Activated CD8-positive, alpha-beta memory T cell treated with anti-CD3 and anti-CD28 coated beads, Interleukin-2, amount 50 U/mL, for 4 hours (primary cell): ENCODE measurements at places on chromosomes 6 and 20.
A peak's percentile ranks its signal among the peaks of the same experiment; 100 is the strongest.

DNA sequence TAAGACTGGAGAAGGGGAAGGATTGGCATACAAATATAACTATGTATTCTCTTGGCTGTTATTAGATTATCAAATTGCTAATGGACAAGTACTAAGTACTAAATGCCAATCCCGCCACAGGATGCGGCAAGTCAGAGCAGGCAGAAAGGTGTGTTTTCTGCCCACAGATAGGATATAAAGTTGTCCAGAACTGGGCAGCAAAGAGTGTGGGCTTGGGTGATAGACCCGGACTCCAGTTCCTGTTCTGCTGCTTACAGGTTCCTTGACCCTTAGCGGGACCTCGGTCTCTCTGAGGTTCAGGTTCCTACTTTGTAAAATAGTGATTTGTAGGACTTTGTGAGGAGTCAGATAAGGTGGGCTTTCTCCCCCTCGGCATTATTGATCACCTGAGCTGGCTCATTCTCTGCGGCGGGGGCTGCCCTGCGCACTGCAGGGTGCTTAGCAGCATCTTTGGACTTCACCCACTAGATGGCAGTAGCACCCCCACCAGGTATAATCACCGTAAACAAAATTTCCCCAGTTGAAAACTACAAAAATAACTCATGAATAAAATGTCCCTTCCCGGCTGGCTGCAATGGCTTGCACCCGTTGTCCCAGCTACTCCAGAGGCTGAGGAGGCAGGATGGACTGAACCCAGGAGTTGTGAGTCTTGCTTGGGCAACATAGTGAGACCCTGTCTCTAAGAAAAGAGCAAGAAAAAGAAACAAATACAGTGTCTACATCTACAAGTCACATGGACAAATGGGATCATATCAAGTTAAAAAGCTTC lies 193.1 kb downstream of the DOK5 start:
- peak; percentile 18 for DNase-seq

DNA sequence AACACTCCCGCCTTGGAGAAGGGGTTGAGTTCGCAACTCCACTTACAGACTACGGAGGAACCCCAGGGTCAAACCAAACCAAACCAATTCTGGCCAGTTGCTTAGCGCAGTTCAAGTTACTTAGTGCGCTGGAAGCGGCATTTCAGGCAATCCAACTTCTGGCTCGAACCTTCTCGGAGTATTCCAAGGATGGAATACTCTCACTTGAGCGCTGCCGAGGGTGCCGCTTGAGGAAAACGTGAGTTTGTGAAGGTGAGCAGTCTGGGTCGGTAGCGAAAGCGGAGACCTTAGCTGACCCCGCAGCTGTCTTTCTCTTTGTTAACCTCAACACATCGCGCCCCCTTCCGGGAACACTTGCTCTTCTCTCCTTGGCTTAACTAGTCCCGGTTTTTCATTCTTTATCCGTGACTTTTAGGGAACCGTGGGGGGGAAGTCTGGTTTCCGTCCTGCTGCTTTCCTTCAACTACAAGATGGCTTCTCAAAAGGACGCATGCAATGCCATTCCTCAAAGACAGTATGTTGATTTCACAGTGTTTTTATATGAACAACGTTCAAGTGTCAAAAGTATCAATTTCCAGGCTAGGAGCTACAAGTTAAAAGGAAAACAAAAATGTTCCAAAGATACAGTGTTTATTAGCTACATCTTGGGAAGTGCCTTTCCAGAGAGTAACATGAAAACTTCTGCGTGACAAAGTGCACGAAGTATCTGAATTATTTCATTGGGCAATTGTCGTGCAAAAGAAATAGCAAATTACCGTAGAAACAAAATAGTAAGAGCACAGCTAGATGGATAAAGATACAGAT lies 741 bp upstream of the PNISR start:
- DNase-seq: peak; percentile 64

GRCh38 chr6:125294925-125295324 lies 6.8 kb downstream of the HDDC2 start:
- DNase-seq: no peak

DNA sequence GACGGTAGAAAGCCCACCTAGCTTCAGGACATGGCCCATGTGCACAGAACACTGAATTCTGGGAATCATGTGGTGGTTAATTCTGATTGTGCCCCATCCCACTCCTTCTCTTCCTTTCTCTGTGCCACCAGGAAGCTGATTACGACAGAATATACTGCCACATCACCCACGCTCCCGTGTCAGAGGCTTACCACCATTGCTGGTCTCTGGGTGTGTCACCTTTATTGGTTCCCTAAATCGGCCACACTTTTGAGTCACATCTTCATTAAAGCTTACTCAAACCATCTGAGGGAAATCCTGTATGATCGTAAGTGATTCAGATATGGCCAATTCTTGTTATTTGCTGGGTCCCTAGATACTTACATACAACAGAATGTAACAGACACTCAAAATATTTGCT lies 3.1 kb downstream of the TRMT6 start:
- DNase-seq: no peak

DNA sequence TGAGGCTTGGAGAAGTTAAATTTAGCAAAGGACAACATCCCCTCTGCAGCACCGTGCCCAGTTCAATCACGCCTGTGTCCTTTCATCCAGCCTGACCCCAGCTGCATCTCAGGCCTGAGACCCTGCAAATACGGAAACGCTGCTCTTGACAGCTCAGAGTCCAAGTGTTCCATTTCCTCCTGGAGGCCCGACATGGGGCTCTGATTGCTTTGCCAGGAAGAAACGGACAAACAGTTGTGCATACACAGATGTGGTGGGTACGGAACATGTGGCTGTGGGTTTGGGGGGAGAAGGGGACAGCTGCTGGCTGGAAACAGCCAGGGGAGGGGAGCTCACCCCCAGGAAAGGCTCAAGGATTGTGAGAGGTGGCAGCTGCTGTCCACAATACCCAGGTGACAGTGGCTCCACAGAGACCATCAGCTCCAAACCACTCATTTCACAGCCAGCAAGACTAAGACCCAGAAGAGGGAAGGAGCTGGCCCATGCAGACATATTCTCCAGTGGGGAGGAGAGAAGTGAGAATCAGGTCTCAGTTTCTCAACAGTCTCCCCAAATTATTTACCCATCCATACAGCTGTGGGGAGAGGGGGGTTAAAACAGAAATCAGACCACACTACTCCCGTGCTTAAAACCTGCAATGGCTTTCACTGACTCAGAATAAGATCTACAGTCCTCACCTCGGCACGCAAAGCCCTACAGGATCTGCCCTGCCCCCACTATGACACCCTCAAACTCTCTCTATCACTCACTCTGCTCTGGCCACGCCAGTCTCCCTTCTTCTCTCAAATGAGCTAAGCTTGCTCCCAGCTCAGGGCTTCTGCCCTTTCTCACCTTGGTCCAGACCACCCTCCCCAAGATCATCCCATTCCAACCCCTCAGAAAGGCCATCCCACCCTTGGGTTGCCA lies 89.1 kb downstream of the PREX1 start:
- DNase-seq: peak; percentile 54

GRCh38 chr6:168226061-168226752 lies 93.4 kb downstream of the DACT2 start:
- DNase-seq: no peak

GRCh38 chr6:53805725-53806124 lies 10.9 kb downstream of the LRRC1 start:
- DNase-seq: no peak

DNA sequence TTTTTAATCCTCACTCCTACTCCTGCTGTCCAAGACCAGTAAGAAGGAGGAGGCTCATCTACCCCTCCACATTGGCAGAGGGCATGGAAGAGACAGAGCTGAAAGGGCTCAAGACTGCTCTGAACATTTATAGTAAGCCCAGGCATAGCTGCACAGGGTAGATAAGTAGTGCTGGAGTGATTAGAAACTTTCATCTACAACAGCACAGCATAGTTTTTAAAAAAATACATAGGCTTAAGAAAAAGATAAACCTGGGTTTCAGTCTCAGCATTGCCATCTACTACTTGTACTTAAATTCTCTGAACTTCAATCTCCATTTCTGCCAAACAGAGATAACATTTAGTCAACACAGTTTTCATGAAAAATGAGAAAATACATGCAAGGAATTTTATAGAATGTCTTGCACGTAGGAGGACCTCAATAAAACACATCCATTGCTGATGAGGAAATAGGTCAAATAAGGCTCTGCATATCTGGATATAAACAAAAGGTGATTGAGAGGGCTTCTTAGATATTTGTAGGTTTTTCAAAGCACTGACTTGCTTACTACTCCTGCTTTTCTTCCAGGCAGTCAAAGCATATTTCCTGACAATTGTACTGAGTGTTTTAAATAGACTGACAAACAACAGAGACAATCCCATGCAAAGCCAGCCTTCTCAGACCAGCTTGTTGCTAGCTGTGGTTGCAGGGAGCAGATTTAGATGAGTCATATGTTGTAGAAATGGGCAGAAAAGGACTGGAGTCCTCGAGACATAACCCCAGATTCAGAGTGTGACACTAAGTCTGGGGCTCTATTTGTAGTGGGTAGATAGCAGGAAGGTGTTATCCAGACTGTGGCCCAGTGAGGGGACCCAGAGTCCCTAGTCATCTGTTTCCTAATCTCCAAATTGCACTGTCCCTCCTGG lies 107.4 kb upstream of the TAB2 start:
- DNase-seq: no peak

- DNase-seq: no peak
Measured at GRCh38 chr20:39839399-39840119, 849.5 kb downstream of the MAFB start.

DNA sequence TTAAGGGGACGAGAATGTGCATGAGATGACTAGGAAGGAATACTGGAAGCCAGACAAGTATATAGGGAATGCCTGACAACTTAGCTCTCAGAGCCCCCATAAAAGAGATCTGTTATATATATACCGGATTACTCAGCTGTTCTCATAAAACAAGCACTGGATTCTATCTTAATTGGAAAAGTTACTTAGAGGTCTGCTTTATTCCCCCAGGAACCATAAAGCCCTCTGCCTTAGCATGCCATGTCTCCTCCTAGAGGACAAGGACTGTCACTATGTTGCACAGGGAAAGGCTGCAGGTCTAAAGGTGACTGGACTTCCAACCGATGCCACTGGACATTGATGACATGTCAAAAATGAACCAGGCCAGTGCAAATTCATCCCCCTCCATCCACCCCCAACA lies 6.4 kb downstream of the EXOC2 start:
- DNase-seq: no peak

DNA sequence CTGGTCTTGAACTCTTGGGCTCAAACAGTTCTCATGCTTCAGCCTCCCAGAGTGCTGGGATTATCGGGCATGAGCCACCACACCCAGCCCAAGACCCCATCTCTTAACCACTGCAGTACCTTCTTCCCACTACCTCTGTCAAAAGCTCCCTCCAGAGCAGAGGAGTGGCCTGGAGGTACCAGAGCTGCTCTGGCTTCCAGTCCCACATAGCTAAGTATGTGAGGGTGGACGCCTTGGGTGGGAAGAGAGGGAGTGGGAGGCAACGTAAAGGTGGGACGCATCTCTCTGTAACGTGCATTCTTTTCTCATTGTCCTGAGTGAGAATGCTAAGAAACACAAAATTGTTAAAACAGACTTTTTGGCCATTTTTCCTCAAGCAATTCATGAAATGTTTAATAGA lies 24.5 kb downstream of the TM9SF4 start:
- DNase-seq: no peak

GRCh38 chr6:27144740-27145079 lies 102.8 kb upstream of the PRSS16 start:
- DNase-seq: no peak

DNA sequence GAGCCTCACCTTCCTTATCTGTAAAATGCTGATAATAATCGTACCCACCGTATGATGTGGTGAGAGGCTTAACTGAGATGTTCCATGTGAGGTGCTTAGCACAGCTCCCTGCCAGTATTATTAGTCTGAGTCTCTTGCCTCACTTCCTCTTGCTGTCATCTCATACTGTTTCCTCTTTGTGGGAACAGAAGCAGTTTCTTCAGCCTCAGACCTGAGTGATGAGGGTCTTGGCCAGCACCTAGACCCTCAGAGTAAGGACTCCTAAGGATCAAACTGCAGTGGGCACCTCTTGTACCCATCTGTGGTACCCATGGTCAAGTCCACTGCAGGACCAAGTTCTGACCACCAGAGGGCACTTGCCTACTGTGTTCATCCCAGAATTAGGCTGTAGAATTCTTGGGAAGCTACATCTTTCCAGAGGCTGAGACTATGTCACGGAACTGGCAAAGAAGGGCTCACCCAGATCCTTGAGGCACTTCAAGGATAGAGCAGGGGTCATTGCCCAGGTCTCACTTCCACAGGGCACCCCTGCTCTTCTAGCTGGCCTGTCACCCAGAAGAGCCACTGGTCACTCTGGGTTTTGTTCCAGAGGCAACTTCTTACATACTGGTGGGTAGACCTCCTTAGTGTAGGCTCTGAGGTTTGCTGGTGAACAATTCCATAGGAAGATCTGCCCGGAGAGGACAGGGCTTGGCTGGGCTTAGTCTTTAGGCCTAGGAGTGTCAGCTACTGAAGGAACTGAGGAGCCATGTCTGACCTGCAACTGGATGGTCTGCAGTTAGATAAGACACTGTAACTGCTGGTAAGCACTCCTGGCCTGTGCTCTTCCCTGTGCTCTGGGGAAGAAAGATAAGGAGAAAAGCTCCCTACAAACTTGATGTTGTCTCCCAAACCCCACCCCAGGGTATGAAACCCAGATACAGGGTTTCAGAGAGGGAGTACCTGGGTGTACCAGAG lies 20.6 kb upstream of the SGK2 start:
- DNase-seq: peak; percentile 55

GRCh38 chr6:135692426-135692825 lies 159.1 kb upstream of the PDE7B start:
- DNase-seq: no peak

DNA sequence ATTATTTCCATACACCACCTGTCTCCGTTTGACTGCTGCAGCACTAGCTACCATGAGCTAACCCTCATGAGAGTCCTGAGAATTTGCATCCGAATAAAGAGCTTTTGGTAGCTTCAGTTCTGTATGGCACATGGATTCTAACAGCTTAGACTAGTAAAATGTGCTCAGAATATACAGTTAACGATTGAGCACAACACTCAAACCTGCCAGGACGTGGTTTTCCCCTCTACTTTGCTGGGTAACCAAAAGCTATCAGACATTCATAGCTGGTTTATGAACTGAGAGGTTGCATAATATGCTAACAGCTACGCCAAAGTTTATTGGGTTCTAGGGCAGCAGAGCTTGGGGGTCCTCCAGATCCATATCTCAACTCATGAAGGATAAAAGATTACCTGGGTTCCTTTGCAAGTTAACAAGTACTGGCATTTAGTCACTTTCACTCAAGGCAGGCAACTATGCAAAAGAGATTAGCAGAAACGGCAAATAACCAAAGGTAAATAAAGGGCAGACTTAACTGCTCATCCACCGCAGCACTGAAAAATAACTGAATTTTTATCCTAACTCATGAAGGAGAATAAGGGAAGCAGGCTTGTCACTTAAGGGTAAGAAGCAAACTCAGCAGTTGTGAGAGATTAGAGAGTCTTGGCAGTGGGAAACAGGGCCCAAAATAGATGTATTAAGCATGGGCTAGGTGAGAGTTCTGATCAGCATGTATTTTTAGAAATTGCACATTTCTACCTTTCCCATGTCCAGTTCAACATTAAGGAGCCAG lies 29.4 kb downstream of the NUDT3 start:
- no peak for DNase-seq

DNA sequence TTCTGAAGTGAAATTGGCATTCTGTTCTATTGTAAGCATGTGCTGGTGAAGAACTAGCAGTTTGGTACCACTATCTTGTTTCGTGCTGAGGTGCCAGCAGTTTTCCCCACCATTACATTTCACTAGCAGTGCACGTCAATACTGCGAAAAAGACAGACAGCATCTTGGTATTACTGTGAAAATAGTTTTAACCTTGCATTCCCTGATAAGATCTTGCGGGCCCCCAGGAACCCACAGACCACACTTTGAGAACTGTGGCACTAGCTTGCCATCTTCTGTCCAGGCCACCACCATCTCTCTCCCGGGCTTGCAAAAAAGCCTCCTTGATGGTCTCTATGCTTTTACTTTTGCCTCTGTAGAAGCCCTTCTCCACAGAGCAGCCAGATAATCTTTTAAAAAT lies 185.7 kb downstream of the BACH2 start:
- DNase-seq: peak; percentile 50
